RPMI7951 (cell line): ENCODE measurements at places on chromosomes 13 and 19.

- DNase-seq, result no peak
Measured at GRCh38 chr19:31145007-31145406, 204.2 kb downstream of the TSHZ3 start.

DNA sequence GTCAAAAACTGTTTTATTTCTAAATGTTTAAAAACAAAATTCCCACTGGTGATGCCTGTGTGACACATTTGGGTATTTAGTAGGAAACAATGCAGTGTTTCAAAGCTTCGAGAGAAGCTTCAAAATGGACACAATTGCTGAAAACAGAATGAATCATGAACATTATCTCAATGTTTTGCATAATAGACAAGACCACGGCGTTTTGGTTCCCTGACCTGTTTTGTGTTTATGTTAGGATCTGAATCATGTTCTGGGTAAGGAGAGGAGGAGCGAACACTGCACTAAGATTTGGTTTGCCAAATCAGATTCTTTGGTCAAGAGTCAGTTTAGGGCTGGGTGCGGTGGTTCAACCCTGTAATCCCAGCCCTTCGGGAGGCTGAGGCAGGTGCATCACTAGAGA is 42.2 kb downstream of the IFT88 start:
- peak; percentile 20 for DNase-seq

DNA sequence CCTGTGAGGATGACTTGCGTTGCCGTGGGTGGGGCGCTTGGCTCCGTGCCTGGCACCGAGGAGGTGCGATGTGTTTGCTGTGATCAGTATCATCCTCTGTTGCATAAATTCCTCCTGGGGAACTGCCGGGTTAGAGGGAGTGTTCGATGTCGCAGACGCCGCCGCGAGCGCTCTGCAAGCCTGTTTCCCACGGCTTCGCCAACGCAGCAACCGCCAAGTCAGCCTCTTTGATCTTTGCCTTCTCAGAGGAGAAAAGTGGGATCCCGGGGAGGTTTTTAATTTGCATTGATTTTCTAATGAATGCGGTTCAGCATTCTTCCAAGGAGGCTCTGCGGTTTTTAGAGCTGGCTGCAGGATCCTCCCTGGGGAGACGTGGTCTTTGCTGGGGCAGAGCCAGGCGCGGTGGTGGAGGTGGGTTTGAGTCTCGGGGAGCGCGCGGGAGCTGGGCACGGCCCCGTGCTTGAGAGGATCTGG is 7.6 kb downstream of the GPR32 start:
- peak; percentile 48 for DNase-seq

DNA sequence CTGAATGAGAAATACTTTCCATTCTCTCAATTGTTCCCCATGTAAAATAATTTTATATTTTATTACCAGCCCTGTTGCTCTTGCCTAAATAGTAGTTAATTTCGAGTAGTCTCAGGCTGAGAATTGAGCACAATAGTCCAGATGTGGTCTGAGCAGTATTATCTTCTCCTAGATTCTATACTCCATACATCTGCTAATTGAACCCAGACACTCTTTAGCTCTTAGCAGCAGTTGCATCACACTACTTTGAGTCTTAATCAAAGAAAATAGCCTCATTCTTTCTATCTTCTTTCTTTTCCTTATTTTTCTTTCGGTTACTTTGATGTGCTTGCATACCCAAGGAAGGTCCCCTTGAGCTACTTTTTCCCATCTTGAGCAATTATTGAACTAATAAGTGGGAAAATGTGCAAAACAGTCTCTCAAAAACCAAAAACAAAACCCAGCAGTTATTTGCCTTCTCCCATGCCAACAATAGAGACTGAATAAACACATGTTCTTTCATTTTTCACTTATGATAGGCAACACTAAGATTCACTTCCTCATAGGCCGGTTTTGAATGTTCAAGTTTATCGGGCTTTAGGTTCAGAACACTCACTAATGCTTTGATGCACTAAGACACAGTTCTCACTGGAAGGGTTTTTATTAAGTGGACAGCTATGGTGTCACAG is 204.5 kb downstream of the POU4F1 start:
- no peak for DNase-seq

DNA sequence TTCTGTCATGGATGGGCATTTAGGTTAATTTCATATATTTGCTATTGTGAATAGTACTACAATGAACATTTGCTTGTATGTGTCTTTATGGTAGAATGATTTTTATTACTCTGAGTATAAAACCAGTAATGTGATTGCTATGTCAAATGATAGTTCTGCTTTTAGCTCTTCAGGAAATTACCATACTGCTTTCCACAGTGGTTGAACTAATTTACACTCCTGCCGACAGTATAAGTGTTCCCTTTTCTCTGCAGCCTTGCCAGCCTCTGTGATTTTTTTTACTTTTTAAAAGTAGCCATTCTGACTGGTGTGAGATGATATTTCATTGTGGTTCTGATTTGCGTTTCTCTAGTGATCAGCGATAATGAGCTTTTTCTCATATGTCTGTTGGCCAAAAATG is 6.5 kb downstream of the SIGLEC7 start:
- no peak for DNase-seq
